Fibroblast of skin of right biceps (primary cell): ENCODE measurements at places on chromosomes 6 and 20.

DNA sequence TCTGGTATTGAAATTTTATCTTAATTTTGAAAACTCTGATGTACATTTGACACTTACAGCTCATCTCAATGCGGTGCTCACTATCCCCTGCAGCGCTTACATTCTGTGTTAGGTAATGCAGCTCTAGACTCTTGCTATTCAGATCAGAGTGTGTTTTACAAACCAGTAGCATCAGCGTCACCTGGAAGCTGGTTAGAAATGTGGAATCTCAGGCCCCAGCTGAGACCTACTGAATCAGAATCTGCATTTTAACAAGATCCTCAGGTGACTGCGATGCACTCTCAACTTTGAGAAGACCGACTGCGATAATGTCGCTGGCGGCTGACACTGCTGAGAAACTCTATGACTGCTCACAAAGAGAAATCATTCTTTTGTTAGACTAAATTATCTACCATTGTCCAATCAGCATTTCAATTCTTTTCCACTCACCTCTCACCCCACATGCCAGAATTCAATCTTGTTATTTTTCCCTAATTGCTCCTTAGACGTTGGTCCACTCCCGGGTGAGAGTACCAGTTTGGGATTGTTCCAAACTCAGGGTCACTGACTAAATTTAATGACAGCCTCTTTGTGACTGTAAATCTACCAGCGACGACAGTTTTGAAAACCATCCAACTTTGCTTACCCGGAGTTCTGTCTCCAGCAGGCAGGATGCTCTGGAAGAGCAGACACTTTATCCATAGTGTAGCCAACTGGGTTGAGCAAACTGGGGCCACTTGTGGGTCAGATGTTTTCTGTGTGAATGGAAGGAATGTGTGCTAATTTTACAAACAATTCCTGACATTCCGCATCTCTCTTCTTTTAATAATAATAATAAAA lies 140.1 kb upstream of the BTBD3 start:
- DNase-seq, result peak; percentile 80

DNA sequence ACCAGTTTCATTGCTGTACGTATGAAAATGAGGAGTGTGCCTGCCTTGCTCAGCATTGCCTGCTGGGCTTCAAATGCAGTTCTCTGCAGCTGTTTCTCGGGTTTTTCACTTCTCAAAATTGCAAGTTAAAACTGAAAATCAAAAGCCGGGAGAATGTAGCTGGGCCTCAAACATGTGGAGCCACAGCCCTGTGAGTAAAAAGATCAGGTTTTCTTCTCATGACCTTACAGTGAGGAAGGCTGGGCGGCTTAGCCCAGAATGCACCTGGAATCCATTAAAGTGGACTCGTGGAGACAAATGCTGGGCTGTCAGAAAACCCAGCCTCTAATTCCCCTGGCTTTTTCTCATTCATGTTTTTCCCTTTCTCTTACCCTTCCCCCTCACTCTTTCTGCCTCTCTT lies 34.4 kb downstream of the DSE start:
- DNase-seq, result peak; percentile 81

DNA sequence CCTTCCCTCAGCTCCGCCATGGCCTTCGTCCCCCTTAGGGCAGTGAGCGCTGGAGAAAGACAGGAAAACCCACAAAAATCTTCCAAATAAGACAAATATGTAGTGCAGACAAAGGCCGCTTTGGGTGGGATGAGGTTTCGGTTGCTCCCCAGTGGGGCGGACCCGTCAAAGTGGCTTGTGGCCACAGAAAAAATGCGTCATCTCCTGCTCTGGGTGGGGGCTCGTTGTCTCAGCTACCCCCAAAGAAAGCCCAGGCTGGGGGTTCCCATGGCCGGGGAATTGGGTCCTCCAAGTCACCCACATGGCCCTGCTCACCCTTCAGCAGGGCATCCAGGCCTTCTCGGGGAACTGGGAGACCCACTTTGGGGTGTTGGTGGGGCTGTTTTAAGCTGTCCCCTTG lies 21.9 kb upstream of the SCUBE3 start:
- no peak for DNase-seq

DNA sequence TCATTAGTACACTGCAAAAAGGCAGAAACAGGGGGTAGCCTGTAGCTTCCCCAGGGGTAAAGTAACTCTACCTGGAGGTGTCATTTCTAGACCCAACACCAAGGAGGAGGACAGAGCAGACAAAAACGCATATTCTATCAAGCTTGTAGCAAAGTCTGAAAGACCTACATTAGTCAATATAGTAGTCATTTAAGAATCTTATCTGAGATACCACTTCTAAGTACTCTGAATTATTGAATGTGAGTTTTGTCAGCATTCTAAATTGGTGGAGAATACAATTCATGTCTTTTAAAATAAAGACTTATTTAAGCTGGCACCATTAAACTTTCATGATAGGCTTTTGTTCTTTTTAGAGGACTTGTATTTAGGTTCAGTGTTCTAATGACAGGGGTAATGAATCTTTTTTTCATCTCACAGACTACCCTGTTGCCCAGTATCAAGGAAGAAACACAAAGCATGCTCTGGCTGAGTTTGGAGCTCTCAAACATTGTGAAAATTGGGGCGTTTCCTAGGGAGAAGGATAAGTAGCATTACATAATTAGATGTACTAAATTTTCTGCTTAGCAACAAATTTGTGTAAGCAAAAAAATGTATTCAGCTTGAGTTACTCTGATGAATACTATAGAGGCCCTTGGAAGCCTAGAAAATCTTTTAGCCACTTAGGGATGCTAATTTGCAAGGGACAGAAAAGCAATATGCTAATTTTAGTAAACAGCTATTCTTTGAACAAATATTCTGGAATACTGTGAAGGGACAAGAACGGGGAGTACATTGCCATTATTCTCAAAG lies 255.4 kb upstream of the HSF2 start:
- no peak for DNase-seq

DNA sequence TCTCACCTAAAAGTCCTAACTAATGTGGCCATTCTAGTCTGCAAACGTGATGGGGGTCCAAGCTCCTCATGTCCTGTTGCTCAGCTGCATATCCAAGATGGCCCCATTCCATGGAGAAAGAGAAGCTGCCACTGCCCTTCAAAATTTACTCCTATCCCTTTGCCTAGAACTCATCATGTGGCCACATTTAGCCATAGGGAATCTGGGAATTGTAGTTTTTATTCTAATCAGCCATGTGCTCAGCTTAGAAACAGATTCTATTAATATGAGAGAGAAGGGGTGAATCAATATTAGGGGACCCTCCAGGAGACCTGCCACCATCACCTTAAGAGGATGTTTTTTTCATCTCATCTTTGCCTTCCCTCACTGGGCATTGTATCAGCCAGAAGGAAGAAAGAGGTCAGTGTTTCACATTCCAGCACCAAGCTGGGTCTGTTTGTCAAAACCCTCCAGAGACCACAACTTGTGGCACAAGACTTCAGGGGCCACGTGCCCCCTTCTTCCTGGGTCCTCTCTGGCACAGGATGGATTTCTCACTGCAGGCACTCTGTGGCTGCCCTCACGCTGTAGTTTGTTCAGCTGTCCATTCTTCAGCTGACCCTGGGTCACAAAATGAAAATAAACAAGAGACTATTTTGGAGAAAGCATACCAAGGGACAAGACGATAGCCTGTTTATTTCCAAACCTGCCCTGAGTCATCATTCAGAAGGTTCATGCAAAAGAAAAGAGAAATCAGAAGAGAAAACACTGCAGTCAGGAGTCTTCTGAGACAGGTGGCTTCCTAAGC lies 172.0 kb downstream of the EYA2 start:
- no peak for DNase-seq

GRCh38 chr20:2998728-2999127 lies 44.7 kb upstream of the GNRH2 start:
- no peak for DNase-seq

- DNase-seq, result peak; percentile 19
Measured at GRCh38 chr6:107488875-107489635, 862 bp upstream of the SOBP start.

- DNase-seq, result no peak
Measured at GRCh38 chr6:157974967-157975366, 6.7 kb upstream of the SYNJ2 start.

- DNase-seq, result no peak
Measured at GRCh38 chr6:49454787-49455709, 8.0 kb downstream of the MMUT start.

GRCh38 chr20:36988494-36988966 lies 37.0 kb upstream of the SAMHD1 start:
- peak; percentile 8 for DNase-seq

DNA sequence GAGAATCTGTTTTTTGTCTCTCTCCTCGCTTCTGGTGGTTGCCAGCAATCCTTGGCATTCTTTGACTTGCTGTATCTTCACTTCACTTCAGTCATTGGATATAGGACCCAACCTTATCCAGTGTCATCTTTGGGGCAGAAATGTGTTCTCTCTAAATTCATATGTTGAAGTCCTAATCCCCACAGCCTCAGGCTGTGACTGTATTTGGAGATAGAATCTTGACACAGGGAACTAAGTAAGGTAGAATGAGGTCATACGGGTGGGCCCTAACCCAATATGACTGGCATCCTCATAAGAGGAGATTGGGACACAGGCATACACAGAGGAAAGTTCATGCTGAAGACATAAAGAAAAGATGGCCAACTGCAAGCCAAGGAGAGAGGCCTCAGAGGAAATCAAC lies 51.9 kb upstream of the TPD52L1 start:
- DNase-seq, result peak; percentile 44

- no peak for DNase-seq
Measured at GRCh38 chr6:125989631-125990030, 3.3 kb downstream of the TRMT11 start.

DNA sequence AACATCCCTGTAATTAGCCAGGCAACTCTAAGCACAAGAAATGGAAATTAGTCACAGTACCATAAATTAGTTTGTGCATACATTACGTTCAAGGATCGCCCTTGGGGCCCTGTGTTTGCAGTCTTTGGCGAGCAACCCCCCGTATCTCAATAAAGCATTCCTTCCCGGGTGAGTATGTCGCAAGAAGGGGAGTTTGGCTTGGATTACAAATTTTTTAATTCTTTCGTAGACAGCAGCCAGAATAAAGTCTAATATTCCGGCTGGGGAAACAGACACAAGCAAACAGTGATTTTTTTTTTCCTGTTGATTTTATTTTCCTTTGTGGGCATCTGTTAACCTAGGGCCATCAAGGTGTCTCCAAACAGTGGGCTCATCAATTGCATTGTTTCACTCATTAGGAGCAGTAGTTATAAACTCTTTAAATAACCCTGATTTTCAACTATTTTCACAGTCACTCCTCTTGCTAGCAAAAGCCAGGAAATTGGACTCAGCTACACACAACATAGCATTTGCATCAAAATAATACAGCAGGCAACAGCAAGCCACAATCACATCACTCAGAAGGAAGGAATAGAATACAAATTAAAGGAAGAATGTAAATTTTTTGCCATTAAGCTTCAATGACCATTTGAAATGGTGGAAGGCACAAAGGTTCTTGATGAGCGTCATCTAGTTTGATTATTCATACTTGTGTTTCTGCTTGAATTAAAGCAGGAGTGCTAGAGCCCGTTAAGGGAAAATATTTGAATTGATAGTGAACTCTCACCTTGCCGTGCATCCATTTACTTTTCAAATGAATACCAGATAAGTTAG lies 85.3 kb downstream of the LINC00237 start:
- DNase-seq, result peak; percentile 2

GRCh38 chr20:4811661-4812181 lies 90.0 kb downstream of the PRND start:
- DNase-seq, result no peak

- DNase-seq, result peak; percentile 83
Measured at GRCh38 chr20:47150403-47151152, 205.9 kb downstream of the ZMYND8 start.

DNA sequence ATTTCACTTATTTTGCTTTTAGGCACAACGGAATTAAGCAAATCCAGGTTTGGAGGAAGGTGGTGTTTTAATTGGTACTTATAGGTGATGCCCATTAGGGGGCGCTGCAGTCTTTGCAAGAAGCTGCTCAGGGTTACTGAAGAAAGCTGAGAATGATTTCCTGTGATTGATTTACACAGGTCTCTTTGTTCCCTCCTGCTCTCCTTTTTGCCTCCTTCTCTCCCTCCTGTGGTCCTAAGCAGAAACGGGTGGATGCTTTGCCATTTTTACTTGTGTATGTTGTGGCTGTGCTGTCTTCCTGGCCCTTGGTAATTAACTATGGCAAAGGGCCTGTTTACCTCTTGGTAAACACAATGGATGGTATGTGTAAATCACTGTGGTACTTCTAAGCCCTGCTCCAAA lies 97.8 kb downstream of the ANKS1A start:
- DNase-seq, result peak; percentile 78

GRCh38 chr20:49888212-49889000 lies 26.9 kb downstream of the SPATA2 start:
- peak; percentile 44 for DNase-seq

GRCh38 chr6:47536816-47537401 lies 59.3 kb downstream of the CD2AP start:
- DNase-seq, result no peak

DNA sequence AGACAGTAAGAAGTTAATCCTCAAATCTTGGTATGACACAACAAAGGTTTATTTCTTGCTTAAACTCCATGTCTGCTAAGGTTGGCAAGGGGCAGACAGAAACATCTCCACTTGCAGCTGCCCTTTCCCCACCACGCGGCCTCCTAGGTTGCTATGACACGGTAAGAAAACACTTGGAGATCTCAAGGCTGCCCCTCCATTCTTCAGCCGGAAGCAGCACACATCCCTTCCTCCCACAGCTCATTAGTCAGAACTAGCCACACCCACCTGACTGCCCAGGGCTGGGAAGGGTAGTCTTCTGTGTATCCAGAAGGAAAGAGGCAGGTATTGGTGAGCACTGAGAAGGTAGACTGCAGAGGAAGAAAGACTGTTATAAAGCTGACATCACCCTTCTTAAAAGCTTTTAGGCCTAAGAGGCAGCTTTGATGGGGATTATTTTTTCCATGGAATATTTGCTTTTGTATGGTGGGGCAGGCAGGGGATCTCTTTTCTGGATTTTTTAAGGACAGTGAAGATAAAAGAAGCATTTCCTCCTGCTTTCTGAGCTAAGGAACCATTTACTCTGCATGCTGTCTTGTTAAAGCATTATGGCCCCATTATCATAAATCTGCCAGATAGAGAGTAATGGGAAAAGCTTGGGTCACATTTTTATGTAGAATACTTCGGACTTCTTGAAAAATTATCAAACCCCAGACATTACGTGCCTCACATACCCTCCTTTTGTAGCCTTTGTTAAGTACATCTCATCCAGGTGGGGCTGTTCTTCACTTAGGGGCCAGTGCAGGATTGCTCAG lies 41.6 kb downstream of the MRAP2 start:
- DNase-seq, result peak; percentile 13

- no peak for DNase-seq
Measured at GRCh38 chr6:166341464-166341863, 881 bp downstream of the SFT2D1 start.

GRCh38 chr6:80282913-80283554 lies 176.6 kb downstream of the BCKDHB start:
- peak; percentile 39 for DNase-seq
